Neural progenitor cell (in vitro differentiated cells): ENCODE measurements at places on chromosomes 7 and 10.

DNA sequence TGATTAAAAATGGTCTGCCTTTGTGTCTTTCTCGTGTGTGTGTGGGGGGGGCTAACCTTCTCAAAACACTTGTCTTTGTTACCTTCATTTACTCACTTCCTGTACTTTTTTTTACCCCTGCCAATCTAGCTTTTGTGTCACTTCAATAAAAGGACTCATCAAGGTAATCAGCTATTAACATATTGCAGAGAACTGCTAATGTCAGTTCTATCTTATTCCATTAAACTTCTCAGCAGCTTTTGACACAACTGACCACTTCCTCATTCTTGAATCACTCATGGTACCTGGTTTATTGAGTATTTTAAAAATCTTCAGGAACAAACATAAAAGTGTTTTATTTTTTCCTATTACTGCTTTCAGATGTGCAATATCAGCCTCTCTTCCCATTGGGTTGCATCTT, 59.8 kb downstream of the SLC25A40 start:
- DNase-seq = no peak

DNA sequence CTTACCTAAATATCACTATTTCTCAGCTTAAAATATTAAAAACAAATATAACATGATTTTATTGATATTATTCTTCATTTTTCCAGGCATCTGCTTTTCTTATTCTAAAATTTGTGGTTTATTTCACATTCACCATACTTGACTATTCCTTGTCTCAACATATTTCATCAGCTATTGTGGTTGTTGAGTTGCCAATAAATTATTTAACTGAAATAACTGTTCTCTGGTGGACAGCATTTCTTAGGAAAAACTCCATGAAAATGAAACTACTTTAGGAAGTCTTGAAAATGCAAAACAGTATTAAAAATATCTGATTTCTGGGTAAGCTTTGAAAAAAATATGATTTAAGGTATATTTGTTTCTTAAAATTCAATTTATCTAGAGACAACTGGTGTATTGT, 122.9 kb upstream of the SEMA3A start:
- no peak for DNase-seq

DNA sequence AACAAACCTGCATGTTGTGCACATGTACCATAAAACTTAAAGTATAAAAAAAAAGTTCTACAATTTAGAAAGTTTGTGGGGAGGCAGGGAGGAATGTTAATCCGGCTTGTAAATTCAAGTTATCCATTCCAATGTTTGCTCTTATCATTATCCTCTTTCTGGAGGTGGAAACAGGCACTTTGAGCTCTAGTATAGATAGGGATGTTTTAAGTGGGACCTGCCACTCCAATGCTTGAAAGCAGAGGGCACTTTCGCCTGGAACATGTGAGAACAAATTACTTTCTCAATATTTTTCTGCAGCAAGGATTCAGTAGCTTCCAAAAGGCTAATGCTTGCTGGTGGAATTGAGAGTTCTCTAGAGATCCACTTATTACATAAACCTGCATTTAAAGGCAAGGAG, 45.6 kb downstream of the FEZF1 start:
- no peak for DNase-seq

- DNase-seq = no peak
These were observed 200.2 kb upstream of the SEMA3E start for GRCh38 chr7:83849131-83849530.

DNA sequence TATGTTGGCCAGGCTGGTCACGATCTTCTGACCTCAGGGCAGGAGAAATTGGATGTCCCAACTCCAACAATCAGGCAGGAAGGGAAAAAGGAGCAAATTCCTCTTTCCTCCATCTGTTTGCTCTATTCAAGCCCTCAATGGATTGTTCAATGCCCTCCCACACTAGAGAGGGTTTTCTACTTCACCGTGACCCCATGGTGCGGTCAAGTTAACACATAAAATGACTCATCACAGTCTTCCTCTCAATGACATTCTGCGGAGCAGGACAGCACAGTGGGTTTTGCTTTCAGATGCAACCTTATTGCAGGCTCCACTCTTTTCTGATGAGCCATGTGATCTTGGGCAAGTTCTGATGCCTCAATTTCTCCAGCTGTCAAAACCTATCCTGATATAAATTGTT, 364.9 kb downstream of the ANKRD30A start:
- no peak for DNase-seq
